ENCODE measurements at places on chromosomes 7 and 10.

DNA sequence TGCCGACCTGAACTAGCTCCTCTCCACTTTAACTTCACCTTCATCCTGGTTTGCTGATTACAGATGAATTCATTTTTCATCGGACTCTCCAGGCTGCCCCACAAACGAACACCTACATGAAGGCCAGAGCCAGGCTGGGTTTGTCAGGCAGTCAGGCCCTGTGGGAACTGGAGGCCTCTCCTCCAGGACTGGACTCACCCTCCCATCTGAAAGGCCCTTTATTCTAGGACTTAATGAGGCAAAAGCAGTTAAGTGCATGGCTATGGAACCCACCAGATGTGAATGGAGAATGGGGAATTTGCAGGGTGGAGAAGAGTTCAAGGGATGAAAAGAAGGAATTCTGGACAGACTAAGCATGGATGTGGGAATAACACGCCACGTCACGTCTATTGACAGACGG lies 170.8 kb downstream of the ARHGAP12 start:
- DNase-seq, result no peak

DNA sequence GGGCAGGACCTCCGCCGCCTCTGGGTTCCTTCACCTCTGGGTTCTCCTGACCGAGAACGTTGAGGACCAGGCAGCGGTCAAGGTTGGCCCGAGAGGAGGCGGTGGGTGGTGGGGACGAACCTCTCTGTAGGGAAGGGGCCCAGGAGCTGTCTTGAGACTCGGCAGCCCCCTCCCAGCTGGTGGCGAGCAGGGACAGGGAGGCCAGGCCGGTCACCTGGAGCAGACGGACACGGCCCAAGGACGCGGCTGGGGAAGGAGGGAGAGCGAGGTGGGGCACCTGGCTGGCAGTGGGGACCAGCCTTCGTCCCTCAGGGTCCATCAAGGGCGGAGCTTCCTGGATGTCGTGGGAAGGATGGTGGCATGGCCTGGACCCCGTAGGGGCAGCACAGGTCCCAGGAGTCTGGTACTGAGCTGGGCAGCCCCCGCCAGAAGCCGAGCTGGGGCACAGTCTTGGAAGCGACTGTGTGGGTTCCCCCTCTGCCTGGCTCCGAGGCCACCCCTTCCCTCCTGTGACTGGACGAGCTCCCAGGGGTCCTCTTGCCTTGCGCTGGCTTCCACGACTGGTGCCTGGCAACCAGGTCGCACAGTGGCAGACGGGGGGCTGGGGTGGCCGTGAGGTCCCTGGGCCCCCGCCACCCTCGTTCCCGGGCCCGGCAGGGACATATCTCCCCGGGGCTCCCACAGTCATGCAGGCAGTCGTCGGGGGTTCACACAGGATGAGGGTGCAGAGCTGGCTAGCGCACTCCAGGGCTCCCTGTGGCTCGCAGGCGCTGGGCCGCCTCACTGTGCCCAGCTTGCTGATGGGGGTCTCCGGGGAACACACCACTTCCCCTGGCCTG lies 89.9 kb downstream of the DNAJB6 start:
- DNase-seq, result no peak

GRCh38 chr7:133699386-133699785 lies 427.8 kb upstream of the LRGUK start:
- DNase-seq, result no peak

DNA sequence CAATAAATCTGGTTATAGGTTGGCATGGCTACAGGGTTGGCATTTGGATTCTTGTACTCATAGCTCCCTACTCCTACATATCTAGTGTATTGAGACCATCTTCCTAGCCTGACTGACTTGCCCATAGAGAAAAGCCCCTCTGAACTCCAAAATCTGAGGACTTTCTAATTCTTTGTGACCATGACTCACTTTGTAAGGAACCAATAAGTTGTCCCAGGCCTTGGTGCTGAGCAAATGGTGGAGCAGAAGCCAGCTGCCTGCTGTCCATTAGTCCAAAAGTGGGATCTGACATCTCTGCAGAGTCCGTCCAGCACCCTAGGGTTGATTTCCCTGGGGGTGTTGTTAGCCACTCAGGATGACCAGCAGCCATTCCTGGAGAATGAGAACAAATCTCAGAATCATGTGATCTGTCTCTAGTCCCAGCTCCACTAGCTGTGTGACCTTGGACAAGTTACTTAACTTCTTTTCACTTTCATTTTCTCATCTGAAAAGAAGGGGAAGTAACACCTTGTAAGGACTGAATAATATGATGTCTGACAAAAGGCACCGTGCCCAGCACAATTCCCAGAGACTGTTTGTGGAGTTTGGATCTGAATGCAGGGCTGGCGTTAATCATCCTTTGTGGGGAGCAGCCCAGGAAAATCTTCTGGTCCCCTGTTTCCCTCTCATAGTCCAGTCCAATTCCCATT lies 44.1 kb downstream of the MTURN start:
- DNase-seq, result no peak

GRCh38 chr7:75638594-75639070 lies 100.1 kb downstream of the HIP1 start:
- no peak for DNase-seq

- no peak for DNase-seq
Measured at GRCh38 chr10:132709471-132709951, 76.4 kb downstream of the NKX6-2 start.

DNA sequence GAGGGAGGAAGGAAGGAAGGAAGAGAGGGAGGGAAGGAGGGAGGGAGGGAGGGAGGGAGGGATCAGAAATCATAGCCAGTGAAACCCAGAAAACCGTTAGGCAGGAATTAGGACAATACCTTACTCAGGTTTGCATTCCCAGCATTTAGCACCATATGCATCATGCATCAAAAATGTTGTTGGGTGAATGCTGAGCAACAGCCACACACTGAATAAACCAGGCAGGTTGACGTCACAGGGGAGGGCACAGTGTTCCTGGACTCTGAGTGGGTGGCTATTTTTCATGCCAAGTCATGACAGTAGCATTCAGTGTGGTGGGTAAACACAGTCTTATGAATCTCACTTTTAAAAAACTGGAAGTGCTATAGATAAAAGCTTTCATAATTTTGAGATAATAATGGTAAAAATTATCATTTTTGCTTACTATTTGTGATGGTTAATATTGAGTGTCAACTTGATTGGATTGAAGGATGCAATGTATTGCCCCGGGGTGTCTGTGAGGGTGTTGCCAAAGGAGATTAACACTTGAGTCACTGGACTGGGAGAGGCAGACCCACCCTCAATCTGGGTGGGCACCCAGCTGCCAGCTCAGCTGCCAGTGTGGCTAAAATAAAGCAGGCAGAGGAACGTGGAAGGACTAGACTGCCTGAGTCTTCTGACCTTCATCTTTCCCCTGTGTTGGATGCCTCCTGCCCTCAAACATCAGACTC lies 199.1 kb upstream of the PRKCQ start:
- no peak for DNase-seq

- DNase-seq, result no peak
Measured at GRCh38 chr7:39341083-39341482, 225.1 kb upstream of the YAE1 start.
